ENCODE measurements at places on chromosomes 5 and 9. TPM values are rescaled to one million over a fixed set of nuclear protein-coding genes. Genes with fewer than 3 reads are reported as not detected.
A peak's percentile ranks its signal among the peaks of the same experiment; 100 is the strongest.

HMMR gene
- 1.5 TPM for total RNA-seq

DNA sequence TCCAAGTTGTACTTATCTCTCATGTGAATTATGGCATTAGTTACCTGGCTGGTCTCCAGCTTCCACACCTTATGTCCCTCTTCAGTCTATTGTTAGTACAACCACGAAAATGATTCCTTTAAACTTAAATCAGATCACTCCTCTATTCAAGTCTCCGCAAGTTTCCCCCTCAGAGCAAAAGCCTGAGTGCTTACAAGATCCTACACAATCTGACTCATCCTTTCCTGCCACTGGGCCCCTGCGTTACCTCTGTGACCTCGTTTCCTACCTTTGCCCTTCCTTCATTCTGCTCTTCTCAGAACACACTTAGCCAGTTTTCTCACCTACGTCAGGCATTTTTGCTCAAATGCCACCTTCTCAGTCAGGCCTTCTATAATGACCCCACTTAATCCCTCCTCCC is 45.1 kb upstream of the GLIS3 start:
- no peak for DNase-seq

GRCh38 chr5:157516626-157517325 is 56.8 kb downstream of the NIPAL4 start:
- DNase-seq, result peak; percentile 91

DNA sequence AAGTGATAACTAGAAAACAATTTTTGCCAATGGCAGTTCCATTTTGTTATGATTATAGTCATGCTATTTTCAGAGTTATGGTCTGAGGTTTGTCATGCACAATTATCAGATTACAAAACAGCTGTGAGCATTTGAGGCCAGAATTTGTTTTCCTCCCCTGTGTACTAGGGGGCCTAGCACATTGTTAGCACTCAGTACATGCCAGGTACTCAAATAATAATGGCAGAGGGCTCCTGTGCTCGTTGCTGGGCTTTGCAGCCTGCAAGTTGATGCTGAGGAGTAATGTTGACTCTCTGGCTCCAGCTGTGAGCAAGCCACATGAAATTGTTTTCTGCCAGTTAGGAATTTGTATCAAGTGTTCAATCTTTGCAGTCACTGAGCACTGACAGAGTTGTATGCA is 6.9 kb downstream of the DNAI1 start:
- no peak for DNase-seq
